ENCODE measurements at places on chromosomes 7 and 10.

- no peak for DNase-seq
Measured at GRCh38 chr7:47816647-47817046, 131.6 kb downstream of the PKD1L1 start.

DNA sequence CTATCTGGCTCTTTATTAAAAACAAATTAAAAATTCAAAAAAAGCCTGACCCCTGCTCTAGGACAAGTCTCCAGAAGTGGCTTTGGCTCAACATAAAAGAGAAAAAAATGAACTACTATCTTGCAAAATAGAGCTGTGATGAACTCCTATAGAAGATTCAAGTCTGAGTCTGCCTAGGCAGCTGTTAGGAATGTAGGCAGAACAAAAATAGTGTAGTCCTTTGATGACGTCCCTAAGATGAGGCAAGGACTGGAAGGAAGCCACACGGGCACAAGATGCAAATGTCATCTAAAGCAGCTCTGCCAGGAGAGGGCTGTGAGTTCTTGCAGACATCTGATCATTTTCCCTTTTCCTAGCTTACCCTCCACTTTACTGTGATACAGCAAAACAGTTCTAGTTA is 20.5 kb downstream of the ASNS start:
- DNase-seq, result no peak

GRCh38 chr7:28296571-28297483 is 115.5 kb upstream of the CREB5 start:
- DNase-seq, result peak; percentile 59

- no peak for DNase-seq
Measured at GRCh38 chr7:108313086-108313485, 143.2 kb downstream of the NRCAM start.

DNA sequence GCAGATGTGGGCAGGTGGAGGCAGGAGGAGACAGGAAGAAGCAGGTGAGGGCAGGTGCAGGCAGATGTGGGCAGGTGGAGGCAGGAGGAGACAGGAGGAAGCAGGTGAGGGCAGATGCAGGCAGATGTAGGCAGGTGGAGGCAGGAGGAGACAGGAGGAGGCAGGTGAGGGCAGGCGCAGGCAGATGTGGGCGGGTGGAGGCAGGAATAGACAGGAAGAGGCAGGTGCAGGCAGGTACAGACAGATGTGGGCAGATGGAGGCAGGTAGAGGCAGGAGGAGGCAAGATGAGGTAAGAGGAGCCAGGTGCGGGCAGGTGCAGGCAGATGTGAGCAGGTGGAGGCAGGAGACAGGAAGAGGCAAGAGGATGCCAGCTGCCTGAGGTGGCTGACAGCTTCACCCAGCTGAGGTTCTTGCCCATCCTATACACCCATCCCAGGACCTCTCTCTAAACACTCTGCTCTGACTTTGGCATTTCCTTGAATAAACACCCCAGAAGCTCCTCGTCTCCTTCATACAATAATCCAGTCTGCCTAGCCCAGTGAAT is 33.0 kb downstream of the PTPRE start:
- DNase-seq, result no peak

DNA sequence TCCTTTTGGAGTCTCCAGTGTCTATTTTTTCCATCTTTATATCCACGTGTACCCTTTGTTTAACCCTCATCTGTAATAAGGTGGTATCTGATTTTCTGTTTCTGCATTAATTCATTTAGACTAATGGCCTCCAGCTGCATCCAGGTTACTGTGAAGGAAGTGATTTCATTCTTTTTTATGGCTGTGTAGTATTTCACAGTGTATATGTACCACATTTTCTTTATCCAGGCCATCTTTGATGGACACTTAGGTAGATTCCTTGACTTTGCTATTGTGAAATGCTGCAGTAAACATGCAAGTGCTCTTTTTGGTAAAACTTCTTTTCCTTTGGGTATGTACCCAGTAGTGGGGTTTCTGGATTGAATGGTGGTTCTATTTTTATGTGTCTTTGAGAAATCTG is 128.0 kb upstream of the MTPN start:
- DNase-seq, result no peak
